Common myeloid progenitor, CD34-positive (primary cell): ENCODE measurements at places on chromosomes 5 and 9.

DNA sequence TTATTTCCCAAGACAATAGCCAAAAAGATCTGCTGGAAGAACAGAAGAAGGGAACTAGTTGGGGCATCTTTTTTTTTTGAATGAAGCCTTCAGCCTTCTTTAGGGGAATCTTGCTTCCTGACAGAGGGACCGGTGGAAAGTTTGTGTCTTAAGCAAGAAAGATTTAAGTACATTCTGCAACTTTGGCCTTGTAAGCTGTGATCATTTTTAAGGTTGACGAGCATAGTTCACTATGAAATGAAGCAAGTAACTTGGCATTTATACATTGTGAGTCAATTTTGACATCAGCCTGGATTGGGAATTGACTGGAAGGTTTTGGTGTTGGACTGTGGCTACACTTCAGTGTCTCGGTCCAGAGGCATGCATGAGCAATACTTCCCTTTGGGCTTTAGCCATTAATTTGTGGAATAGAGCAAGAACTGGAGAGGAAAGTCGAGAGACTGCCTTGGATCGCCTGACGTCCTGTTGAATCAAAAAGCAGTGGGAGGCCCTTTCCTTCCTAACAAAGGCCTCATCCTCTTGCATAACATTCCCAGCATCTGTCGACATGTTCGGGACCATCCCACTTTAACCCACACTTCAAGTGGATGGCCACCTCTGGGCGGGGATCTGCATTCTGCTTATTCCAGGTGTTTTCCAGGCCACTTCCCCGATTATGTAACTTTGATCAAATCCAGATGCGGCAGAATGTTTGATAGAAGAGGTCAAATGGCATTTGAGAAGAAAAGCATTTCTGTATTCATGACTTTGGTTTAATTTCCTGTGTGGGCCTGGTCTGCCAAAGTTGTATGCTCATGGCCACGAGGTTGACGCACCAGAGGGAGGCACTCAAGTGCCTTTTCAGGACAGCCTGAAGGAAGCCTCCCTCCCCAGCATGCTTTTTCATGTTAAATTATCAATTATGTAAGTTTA lies 12.5 kb downstream of the ABL1 start:
- no peak for DNase-seq

GRCh38 chr9:68443624-68444023 lies 87.2 kb downstream of the PGM5 start:
- DNase-seq: no peak

DNA sequence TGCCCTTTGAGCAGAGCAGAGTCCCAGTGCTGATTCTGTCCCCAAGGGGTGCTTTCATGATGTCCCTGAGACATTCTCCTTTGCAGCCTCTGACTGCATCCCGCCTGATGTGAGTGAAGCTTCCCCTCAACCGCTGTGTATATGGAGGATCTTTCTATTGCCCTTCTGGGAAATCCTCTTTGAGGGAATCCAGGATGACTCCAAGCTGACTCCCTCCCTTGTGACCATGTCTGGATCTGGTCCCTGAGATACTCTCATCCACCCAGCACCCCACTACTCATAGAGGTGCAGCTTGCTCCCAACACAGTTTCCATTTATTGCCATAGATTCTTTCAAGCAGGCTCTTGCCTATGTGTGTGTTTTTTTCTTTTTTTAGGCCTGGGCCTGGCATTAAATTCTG lies 216.5 kb downstream of the SEC61B start:
- no peak for DNase-seq

DNA sequence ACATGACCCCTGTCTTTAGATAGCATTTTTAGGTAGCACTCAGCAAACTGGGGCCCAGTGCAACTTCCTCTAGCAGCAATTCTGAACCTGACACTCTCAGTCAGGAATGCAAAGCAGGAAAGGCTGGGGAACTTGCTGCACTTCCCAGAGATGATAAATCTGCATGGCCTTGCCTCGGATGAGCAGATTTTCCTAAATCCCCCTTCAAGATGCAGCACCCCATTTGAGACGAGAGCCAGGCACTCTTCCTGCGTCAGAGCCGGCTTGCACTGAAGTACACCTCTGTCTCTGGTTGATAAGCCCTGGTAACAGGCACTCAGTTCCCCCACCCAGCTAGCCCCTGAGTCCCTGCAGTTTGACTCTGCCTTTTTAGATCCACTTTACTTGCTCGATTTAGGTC lies 296.7 kb upstream of the PANK3 start:
- peak; percentile 72 for DNase-seq

DNA sequence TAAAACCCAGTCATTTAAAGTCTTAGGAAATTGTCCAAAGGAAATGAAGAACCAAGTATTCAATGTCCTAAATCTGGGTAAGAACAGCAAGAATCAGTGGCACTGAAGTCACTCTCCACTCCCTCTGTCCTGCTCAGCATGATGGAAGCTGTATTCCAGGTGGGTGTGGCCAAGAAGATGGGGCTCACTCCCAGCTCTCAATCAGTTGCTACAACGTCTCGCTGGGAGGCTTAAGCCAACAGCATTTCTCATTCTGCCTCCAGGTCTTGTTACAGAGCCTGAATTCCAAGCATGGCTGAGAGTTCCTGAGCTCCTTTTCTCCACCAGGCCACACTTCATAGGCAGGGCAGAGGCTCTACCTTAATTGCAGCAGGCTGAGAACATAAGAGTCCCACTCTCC lies 41.2 kb upstream of the TRIO start:
- no peak for DNase-seq

- no peak for DNase-seq
These were observed 12.6 kb downstream of the UNC5A start for GRCh38 chr5:176822793-176823481.

GRCh38 chr5:5381310-5381913 lies 41.1 kb upstream of the ICE1 start:
- no peak for DNase-seq

DNA sequence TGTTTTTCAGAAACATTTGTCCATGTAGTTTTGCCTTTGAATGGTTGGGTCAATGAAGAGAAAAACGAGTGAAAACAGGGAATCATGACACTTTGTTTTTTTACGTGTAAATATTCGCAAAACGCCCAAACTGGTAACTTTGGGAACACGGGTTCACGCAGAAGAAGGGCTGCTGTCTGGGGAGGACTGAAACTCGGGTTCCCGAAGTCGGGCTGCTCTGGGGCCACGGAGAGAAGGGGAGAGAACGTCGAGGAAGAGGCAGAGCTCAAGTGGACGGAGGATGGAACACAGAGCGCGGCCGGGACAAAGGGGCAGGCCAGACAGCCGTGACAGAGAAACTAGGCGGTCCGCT lies 478 bp upstream of the SETD9 start:
- DNase-seq: no peak

DNA sequence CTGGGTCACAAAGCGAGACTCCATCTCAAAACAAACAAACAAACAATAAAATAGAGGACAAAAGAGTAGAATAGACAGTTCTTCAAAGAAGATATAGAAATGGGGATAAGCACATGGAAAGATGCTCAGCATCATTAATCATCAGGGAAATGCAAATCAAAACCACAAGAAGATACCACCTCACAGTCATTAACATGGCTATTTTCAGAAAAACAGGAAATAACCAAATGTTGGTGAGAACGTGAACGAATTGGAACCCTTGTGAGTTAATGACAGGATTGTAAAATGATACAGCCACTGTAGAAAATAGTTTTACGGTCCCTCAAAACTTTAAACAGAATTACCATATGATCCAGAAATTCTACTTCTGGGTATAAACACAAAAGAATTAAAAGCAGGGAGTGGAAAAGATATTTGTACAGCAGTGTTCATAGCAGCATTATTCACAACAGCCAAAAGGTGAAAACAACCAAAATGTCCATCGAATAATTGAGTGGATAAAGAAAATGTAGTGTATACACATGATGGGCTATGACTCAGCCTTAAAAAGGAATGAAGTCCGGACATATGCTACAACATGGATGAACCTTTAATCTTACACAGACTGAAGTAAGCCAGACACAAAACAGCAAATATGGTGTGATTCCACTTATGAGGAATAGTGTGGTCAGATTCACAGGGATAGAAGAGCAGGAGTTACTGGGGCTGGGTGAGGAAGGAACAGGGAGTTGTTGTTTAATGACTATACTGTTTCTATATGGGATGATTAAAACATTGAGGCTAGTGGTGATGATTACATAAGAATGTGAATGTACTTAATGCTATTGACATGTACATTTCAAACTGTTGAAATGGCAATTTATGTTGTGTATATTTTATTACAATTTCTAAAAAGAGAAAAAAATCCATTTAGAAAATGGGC lies 19.7 kb downstream of the OR2V2 start:
- no peak for DNase-seq

- peak; percentile 67 for DNase-seq
These were observed 1.9 kb upstream of the RIC1 start for GRCh38 chr9:5626727-5627634.

DNA sequence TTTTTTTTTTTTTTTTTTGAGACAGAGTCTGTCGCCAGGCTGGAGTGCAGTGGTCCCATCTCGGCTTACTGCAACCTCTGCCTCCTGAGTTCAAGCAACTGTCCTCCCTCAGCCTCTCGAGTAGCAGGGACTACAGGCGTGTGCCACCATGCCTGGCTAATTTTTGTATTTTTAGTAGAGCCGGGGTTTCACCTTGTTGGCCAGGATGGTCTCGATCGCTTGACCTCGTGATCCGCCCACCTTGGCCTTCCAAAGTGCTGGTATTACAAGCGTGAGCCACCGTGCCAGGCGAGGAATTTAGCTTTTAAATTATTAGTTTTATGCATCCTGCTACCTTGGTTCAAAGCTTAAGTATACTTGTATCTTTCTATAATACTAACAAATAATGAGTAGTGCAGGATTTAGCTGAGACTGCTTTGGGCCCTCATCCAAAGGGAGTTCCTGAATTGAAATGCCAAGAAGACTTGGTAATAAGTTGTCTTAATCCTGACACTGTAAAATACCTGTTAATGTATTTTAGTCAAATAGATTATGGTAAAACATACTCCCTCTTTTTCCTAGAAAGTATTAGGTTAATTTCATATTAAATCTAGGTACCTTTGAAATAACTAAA lies 5.0 kb downstream of the CDC42SE2 start:
- no peak for DNase-seq

- no peak for DNase-seq
These were observed 121.7 kb upstream of the PITX1 start for GRCh38 chr5:135155616-135156214.

GRCh38 chr5:10393491-10393890 lies 40.0 kb downstream of the MARCHF6 start:
- no peak for DNase-seq

DNA sequence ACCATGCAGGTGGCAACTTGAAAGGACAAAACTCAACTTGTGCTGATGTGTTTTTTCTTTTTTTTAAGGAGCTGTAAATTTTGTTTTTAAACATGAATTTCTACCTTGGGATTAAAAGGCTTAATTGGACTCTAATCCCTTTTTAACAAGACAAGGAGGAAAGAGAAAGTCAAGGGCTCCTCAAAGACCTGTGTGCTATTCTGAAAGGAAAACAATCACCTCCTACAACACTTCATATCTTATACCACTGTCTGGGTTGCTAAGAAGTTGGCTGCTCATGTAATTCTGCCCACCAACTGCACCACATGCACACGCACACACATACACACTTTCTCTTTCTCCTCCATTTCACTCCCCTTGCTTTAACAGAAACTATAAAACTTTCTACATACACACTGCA lies 78.6 kb downstream of the SH3RF2 start:
- DNase-seq: no peak

DNA sequence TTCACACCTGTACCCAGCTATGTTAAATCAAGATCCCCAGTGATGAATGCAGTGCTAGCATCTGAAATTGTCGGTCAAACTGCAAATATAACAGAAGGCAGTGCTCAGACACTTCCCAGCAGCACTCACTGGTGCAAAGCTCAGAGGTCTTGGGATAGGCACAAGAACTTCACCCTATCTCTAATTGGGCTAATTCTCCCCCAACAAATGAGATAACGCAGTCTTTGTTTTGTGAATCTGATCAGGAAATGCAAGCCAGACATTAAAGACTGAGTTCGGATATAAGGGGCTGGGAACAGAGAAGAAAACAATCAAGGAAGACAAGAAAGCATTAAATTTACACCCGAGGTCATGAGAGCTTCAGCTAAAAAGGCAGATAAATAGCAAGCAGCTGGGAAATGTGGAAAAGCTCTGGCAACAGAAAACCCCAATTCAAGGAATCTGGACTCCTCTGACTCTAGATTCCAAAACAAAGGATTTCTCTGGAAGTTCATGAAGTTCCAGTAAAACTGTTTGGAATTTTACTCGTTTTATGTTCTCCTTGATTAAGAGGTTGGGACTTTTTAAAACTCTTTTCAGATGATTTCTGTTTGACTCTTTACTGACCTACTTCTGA lies 65.1 kb downstream of the GNA14 start:
- no peak for DNase-seq

GRCh38 chr5:149747141-149747832 lies 17.2 kb downstream of the PPARGC1B start:
- no peak for DNase-seq

DNA sequence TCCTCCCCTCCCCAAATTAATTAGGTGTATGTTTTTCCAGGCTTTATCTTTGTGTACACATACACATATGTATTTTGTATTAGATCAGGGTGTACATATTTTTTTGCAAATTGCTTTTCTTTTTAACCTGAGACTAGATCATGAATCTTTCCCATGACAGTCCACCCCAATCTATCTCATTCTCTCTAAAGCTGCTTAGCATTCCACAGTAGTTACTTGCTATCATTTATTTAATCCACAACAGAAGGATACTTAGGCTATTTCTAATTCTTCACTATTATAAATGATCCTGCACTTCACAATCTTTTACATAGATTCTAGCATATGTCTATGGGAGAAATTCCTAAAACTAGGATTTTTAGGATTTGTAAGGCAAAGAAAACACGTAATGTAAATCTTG lies 43.9 kb downstream of the SH3RF2 start:
- no peak for DNase-seq

DNA sequence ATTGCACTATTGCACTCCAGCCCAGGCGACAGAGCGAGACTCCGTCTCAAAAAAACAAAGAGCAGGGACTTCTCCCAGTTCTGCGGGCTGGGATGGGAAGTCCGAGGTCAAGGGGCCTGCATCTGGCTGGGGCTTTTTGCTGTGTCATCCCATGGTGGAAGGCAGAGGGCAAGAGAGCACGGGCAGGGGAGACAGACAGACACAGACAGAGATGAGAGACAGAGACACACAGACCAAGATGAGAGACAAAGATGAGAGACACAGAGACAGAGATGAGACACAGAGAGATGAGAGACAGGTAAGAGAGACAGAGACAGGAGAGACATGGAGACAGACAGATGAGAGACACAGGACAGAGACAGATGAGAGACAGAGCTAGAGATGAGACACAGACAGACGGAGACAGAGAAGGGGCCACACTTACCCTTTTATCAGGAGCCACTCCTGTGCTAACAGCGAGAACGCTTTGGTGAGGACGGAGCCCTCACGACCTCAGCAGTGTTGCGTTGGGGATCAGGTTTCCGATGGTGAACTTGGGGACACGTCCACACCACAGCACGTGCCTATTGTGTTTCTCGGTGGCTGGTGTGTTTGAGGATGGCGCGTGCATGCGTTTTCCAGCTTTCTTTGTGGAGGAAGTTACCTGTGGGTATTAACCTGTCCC lies 8.9 kb upstream of the TOR4A start:
- no peak for DNase-seq

- DNase-seq: no peak
These were observed 9.5 kb downstream of the SPRY4 start for GRCh38 chr5:142315096-142315900.
